ENCODE measurements at places on chromosomes 2 and 18. TPM values are rescaled to one million over a fixed set of nuclear protein-coding genes. Genes with fewer than 3 reads are reported as not detected.

GPR35 gene
- total RNA-seq: 0.98 TPM

ASPRV1 gene
- 0.29 TPM for total RNA-seq

SIX2 gene
- 0.27 TPM for total RNA-seq

GAREM2 gene
- total RNA-seq: 7.0 TPM

COX5B gene
- total RNA-seq: 314 TPM

SIX3 gene
- total RNA-seq: 0.32 TPM

HAAO gene
- total RNA-seq: not detected

ERBB4 gene
- not detected for total RNA-seq

TUBB8B gene
- not detected for total RNA-seq

CXCR2 gene
- not detected for total RNA-seq

PPP1R1C gene
- 3.3 TPM for total RNA-seq

ERICH2 gene
- not detected for total RNA-seq

SLC11A1 gene
- total RNA-seq: 0.16 TPM

LAMA1 gene
- 0.06 TPM for total RNA-seq

VAMP5 gene
- 0.15 TPM for total RNA-seq

CWC22 gene
- 8.7 TPM for total RNA-seq

UCN gene
- total RNA-seq: 1.9 TPM

MYO5B gene
- 11.8 TPM for total RNA-seq

DSG1 gene
- total RNA-seq: not detected

TEKT4 gene
- not detected for total RNA-seq

UGT1A4 gene
- 0.05 TPM for total RNA-seq

CERKL gene
- 0.17 TPM for total RNA-seq

COLEC12 gene
- total RNA-seq: not detected

RBM44 gene
- 0.33 TPM for total RNA-seq

TUBA4B gene
- total RNA-seq: 0.26 TPM

MC5R gene
- total RNA-seq: not detected

RSAD2 gene
- 0.19 TPM for total RNA-seq

SERPINB2 gene
- not detected for total RNA-seq

TMEM169 gene
- total RNA-seq: 0.38 TPM

FSIP2 gene
- total RNA-seq: not detected

SLC5A6 gene
- 66.7 TPM for total RNA-seq

ACMSD gene
- total RNA-seq: not detected

SPATA3 gene
- total RNA-seq: not detected

SP5 gene
- not detected for total RNA-seq

ARHGAP28 gene
- 0.05 TPM for total RNA-seq

PROKR1 gene
- total RNA-seq: not detected

FIGN gene
- total RNA-seq: 1.7 TPM

LIMS3 gene
- total RNA-seq: not detected

SESTD1 gene
- 23.4 TPM for total RNA-seq

DCDC2C gene
- total RNA-seq: 0.54 TPM

RUFY4 gene
- not detected for total RNA-seq

TIMM21 gene
- 55.7 TPM for total RNA-seq

ZFP36L2 gene
- total RNA-seq: 31.5 TPM

GALNT3 gene
- not detected for total RNA-seq

PDCL3 gene
- total RNA-seq: 41.2 TPM

DSC2 gene
- 1.3 TPM for total RNA-seq

RESP18 gene
- not detected for total RNA-seq

C2orf81 gene
- total RNA-seq: 3.5 TPM

SERPINB4 gene
- not detected for total RNA-seq

KANSL1L gene
- total RNA-seq: 0.28 TPM

GPR45 gene
- not detected for total RNA-seq

SNORC gene
- total RNA-seq: 8.1 TPM

LOXHD1 gene
- total RNA-seq: not detected

NAT8 gene
- not detected for total RNA-seq

MC4R gene
- total RNA-seq: not detected

VIL1 gene
- total RNA-seq: 0.25 TPM

MOCOS gene
- 2.7 TPM for total RNA-seq

TMEM178A gene
- 0.10 TPM for total RNA-seq

PDE11A gene
- 0.61 TPM for total RNA-seq

Measured in A549 treated with RU486 at 1 μM for 4 hours (cell line).